ENCODE measurements at places on chromosomes 2 and 18.

DNA sequence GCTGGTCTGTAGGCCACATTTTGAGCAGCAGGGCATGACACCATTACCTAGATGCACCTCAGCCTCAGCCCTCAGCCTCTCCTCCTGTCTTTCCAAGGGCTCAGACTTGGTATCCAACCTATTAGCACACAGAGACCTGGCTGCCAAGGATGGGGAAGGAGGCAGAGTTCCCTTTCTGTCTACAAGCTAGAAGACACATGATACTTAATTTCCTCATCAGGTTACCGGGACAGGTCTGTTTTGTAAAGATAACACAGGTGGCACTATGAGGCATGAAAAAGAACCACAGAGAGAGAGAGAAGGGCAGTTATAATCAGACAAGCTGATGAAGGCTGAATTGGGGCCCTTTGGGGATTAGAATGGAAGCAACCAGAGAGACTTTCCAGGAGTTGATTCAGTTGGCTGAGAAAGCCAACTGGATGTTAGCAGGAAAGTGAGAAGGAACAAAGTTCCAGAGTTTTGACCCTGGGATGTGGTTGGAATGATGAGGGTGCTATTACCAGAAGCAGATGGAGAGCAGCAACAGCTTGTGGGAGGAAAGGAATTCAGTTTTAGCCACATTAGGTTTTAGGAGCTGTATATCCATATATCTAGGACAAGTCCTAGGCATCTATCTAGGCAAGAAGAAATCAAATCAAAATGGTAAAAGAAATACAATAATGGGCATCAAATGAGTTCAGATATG is 46.0 kb upstream of the RMND5A start:
- no peak for DNase-seq

GRCh38 chr2:120642646-120643045 is 93.0 kb upstream of the GLI2 start:
- DNase-seq, result no peak

GRCh38 chr2:120779781-120780283 is 44.2 kb downstream of the GLI2 start:
- DNase-seq, result no peak

- DNase-seq, result no peak
These were observed 196.9 kb downstream of the MYCN start for GRCh38 chr2:16137080-16137755.

DNA sequence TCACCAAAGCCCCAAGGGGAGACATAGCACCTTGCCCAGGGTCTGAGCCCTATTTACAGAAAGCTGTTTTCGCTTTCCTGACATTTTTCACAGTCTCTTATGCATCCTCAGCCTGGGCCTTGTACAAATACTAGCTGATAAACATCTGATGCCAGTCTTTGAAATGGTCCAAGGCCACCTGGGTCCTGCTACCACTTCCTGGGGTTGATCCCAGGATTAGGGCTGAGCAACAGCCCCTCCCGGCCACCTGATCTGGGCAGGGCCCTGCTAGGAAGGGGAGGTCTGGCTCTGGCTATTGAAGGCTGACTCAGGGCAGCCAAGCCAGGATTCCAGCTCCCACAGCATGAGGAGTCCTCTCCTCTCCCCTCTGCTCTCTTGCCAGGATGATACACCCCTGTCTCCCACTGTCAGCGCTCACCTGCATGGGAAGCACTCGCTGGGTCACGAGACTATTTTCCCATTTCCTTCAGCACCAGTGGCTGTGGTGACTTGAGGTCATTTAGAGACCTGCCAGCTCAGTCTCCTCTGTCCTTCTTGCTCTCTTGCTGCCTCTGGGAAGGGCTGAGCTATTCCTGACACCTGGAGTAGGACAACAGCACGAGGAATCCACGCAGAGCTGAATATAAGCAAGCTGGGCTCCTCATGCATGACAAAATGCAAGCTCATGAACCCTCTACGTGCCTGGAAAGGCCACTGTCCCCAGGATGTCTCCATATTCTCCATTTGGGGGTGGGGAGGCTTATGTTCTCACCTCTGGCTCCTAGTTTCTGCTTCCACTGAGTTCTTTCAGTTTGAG is 53.0 kb upstream of the LGALSL start:
- no peak for DNase-seq

GRCh38 chr2:222882484-222882928 is 21.7 kb downstream of the ACSL3 start:
- no peak for DNase-seq

DNA sequence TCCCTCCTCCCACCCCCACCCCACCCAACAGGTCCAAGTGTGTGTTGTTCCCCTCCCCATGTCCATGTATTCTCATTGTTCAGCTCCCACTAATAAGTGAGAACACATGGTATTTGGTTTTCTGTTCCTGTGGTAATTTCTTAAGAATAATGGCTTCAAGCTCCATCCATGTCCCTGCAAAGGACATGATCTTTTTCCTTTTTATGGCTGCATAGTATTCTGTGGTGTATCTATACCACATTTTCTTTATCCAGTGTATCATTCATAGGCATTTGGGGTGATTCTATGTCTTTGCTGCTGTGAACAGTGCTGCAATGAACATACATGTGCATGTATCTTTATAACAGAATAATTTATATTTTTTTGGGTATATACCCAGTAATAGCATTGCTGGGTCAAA is 12.3 kb upstream of the ASAP2 start:
- no peak for DNase-seq

- no peak for DNase-seq
These were observed 473.3 kb downstream of the LPIN1 start for GRCh38 chr2:12219761-12220160.

DNA sequence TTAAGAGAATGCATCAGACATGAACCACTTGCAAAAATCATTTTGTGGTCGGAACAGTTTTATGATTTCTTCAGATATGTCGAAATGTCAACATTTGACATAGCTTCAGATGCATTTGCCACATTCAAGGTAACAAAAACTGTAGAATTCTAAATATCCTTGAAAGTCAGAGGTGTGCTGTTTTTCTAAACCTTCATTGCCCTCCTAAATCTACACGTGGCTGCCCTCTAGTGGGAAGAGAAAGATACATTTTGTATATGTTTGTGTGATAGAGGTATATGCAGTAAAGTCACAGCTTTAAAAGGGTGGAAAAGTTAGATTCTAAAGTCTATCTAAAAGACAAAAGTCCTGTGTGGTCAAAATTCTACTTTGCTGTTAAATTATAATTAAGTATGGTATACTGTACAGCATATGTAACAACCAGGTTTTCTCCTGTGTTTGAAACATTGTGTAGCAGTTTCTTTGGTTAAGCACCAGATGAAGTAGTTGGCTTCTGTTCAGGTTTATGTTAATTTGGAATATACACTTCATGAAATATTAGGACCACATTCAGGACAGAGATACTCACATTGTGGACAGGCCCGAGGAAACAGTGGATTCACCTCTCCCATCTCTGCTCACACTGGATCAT is 65.9 kb upstream of the ITM2C start:
- no peak for DNase-seq

DNA sequence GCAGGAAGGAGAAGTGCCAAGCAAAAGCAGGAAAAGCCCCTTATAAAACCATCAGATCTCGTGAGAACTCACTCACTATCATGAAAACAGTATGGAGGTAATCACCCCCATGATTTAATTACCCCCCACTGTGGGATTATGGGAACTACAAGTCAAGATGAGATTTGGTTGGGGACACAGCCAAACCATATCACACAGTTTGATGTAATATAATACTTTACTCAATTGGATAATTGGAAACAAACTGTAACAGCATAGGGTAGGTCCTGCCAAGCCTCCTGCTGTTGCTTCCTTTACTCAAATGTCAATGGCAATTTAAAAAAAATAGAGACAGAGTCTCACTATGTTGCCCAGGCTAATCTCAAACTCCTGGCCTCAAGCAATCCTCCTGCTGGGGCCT is 15.5 kb upstream of the METTL21A start:
- DNase-seq, result no peak

DNA sequence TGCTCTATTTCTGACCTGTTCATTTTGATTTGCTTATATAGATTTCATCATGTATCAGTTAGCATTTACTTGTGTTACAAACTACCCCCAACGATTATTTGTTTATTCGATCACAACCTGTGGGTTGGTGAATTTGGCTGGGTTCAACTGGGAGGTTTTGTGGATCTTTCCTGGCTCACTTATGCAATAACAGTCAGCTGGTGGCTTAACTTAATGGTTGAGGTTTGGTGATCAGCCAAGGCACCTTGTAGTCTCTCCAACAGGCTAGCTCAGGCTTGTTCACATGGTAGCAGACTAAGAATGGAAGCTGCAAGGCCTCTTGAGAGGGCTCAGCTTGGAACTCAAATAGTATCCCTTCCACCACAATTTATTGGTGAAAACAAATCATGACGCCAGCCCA is 5.4 kb upstream of the PUM2 start:
- no peak for DNase-seq

DNA sequence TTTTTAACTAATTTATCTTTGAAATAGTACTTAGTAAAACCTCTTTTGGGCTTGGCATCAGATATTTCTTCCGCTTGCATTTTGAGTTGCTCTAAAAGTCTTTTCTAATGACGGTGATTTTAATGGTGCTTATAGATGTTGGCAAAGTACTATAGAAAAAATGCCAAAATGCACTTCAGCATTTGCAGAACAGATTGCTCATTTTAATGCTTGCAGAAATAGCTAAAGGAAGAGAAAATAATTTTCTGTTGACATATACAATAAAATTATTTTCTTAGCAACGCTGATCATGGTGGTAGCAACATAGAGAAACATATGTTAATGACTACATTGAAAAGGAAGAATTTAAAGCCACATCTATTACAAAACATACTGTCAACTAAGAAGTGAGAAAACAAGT is 170.7 kb downstream of the STK39 start:
- no peak for DNase-seq

GRCh38 chr2:152167065-152167464 is 8.5 kb downstream of the STAM2 start:
- DNase-seq, result no peak

DNA sequence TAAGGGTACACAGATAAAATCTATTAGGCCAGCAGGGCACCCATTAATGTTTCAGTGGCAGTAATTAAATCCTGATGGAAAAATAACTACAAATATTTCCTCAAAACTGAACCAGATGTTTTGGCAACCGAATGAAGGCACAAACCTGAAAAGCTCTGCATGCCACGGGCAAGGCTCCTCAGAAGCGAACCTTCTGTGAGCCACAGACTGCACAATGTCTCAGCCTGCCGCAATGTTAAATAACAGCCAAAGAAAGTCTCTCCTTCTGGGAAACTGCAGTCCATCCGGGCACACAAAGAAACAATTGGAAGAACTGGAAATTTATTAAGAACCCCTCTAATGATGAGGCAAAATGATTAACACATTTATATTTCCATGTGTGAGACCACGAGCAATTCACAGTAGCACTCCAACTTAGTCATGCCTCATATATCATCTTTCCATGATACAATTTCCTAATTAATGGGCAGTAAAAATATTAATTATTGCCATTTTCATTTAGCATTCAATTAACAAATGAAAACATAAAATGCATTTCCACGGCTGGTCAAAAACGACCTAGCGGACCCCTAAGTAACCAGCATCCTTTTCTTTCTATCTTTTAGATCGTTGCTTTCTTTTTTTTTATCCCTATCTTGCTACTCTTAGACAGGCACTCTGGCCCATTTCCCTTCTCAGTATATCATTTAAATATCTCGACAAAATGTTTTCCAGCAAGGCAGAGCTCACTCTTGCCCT is 237.5 kb downstream of the EPHA4 start:
- no peak for DNase-seq

DNA sequence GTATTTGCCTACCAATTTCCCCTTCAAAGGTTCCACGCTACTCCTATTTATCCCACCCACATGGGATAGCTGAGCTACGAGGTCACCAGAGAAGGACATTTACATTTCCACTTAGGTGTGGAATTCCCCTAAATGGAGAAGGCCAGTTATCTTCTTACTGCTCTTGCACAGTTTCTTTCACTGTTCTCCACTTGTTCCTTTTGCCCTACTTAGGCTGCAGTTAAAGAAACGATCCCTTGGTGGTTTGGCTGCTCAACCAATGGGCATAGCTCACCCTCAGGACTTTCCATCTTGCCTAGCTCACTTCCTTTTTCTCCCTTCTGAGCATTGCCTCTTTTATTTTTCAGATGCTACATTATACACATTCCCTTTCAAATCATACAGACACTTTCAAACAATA is 11.2 kb upstream of the NABP1 start:
- DNase-seq, result no peak

DNA sequence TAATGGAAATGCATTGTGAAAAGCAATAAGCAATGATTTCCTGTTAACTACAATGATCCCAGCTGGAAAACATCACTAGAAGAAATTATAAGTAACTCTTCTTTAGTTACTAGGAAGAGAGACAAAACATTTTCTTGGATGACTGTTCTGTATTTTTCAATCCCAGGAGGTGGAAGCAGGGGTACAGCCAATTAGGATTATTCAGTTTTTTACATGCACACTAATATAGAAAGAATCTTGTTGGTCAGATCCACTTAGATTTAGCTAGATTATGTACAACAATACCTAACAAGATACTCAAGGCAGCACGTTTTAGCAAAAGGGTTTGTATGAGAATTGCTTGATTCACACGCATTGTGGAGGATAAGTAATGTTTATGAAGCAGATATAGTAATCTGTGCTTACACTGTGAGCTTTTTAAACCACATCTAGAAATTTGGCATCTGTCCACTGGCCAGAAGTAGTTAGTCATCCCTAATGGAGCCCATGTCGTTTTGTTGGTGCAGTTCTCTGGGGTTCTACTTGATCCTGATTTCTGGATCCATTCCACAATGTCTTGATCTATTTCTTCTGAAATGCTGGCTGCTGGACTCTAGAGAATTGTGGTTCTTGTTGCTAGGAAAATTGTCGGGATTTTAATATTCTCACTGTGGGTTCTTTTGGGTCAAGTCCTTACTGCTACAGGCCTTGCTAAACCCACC is 199.7 kb downstream of the ADCYAP1 start:
- no peak for DNase-seq

- DNase-seq, result no peak
These were observed 765 bp upstream of the ID2 start for GRCh38 chr2:8680822-8681760.

DNA sequence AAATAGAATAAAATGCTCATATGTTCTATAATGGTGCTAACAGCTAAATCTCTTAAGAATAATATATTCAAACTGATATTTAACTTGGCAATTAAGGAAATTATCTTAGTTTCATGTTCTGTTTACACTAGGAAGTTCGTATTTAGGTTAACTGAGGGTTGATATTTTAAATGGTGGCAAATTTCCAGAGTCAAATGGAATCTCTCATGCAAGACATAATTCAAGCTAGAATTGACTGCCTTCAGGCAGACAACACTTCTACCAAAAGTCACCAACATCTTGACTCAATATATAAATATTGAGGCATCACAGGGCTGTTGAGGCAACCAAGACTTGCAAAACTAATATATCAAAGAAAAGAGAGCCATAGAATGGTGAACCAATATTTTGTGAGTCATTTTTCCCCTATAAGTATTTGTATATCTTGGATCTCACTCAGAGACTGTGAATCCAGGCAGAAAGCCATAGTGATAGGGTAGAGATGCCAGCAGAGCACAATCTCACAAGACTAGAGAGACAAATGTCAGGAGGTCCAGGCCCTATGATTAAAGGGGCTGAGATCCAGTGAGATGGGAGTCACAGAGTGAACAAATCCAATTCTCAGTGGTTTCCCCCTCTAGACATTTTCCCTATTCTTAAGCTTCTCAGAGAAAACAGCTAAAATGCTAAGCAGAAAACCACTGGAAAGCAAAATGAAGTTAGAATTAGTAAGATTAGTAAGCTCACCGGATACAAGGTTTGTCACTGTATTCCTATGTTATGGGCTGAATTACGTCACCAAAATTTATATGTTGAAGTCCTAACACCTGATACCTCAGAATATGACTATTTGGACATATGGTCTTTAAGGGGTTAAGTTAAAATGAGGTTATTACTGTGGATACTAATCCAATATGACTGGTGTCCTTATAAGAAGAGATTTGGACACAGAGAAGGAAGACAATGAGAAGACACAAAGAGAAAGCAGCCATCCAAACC is 358.2 kb upstream of the UBE2E3 start:
- no peak for DNase-seq
